ENCODE measurements at places on chromosomes 1 and 21. TPM values are rescaled to one million over a fixed set of nuclear protein-coding genes. Genes with fewer than 3 reads are reported as not detected.
A peak's percentile ranks its signal among the peaks of the same experiment; 100 is the strongest.

The FAM151A gene
- not detected for total RNA-seq

- no peak overlapping the region for H3K27ac ChIP-seq
- peaks cover 25% of the 10 kb centered on the region for H3K4me1 ChIP-seq
- H3K36me3 ChIP-seq: no peaks in the 10 kb centered on the region
Measured at GRCh38 chr1:225658041-225658440, 5.1 kb upstream of the ENAH start.

- H3K36me3 ChIP-seq: peaks cover 3% of the 10 kb centered on the region
- H3K27ac ChIP-seq: peak overlapping the region; percentile 2
- no peaks in the 10 kb centered on the region for H3K27me3 ChIP-seq
- DNase-seq: no peak
Measured at GRCh38 chr1:40847023-40847745, 15.0 kb downstream of the CITED4 start.

DNA sequence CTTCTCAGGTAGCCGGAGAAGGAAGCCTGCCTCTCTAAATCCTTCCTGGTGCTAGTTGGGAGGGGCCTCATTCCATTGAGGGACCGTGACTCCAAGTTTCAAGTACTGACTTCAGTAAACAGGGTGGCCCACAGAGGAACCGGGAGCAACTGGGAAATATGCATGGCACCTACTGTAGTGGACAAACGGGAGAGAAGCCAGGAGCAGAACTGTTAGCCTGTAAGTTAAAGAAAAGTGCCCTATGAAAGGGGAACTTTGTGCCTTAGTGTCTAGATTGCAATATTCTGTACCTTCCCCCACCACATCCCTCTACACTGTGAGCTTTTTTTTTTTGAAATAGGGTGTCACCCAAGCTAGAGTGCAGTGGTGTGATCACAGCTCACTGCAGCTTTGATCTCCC is 33.2 kb upstream of the KANK4 start:
- H3K27ac ChIP-seq: no peak overlapping the region
- DNase-seq: no peak
- H3K4me3 ChIP-seq: no peak overlapping the region
- H3K4me1 ChIP-seq: peaks cover 19% of the 10 kb centered on the region

DNA sequence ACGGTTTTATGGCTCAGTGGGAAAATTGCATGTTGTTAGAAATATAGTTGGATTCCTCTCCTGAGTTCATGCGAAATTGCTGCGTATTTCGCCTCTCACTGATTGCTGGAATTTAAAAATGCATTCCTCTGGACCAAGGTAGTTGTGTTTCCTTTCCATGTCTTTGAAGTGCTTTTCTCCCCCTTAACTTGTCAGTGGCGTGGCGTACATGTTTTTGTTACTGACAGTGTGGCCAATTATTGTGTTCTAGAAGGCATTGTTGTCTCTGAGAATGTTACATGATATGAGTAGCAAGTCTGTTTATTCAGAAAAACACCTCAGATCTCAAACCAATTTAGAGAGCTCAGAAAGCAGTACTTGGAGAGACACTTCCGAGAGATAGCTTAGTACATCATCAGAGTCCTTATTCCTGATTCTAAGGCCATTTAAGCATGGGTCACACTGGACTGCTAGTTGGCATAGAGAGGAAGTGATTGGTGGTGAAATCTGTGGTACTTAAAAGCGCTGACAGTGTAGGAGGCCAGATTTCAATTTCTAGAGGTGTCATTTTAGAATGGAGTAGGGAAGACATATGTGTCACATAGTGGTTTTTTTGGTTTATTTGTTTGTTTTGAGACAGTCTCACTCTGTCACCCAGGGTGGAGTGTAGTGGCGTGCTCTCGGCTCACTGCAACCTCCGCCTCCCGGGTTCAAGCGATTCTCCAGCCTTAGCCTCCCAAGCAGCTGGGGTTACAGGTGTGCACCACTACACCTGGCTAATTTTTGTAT is 184.4 kb downstream of the RYR2 start:
- no peak for DNase-seq
- H3K4me3 ChIP-seq: no peak overlapping the region
- no peak overlapping the region for H3K27ac ChIP-seq
- no peaks in the 10 kb centered on the region for H3K27me3 ChIP-seq
- H3K36me3 ChIP-seq: no peaks in the 10 kb centered on the region

GRCh38 chr1:206909161-206909882 is 12.1 kb downstream of the IL24 start:
- no peaks in the 10 kb centered on the region for H3K4me1 ChIP-seq
- peaks cover 92% of the 10 kb centered on the region for H3K27me3 ChIP-seq
- H3K36me3 ChIP-seq: no peaks in the 10 kb centered on the region
- H3K27ac ChIP-seq: no peak overlapping the region
- peak overlapping the region; percentile 41 for H3K4me3 ChIP-seq

DNA sequence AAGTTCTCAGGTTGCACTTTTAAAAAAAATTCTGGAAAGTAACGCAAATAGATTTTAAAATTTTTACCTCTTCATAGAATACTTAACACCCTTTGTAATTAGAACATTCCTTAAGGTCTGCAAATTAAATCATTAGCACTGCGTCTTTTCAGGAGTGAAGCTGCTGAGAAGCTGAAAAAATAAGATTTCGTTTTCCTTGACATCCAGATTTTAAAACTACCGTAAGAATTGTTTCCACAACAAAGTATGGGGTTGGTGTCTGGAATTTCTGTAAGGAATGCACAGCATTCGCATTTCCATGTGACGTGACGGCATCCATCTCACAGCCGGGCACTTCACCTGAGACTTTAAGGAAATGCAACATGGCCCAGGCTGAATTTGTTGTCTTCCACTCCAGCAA is 76.3 kb upstream of the COX20 start:
- no peak for DNase-seq
- no peak overlapping the region for H3K4me3 ChIP-seq
- H3K36me3 ChIP-seq: no peaks in the 10 kb centered on the region
- no peak overlapping the region for H3K27ac ChIP-seq

The JAM2 gene
- 29.7 TPM for total RNA-seq

DNA sequence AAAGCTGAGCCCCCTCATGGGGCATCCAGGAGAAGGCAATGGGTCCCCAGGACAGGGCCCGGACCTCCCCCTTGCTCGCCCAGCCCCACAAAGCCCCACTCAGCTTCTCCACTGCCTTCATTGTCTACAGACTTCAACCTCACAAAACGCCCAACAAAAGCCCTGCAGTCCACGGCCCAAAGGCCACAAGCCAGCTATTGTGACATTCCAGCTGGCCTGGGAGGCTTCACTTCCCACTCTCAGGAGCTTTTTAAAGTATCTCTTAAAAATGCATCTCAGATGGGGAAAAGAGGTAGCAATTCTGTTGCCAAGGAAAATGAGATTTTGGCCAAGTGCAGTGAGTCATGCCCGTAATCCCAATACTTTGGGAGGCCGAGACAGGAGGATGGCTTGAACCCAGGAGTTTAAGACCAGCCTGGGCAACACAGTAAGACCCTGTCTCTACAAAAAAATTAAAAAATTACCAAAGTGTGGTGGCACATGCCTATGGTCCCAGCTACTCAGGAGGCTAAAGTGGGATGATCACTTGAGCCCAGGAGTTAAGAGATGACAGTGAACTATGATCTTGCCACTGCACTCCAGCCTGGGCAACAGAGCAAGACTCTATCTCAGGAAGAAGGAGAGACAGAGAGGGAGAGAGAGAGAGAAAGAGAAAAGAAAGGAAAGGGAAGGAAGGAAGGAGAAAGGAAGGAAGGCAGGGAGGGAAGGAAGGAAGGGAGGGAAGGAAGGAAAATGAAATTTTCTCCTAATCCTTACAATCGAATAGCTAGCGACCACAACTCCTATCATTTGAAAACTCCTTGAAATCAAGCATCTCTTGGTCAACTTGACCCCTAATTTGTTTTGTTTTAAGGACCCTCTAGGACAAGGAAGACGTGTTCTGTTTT is 31.4 kb upstream of the TARDBP start:
- H3K27ac ChIP-seq: peak overlapping the region; percentile 95
- H3K36me3 ChIP-seq: no peaks in the 10 kb centered on the region
- peak overlapping the region; percentile 70 for H3K4me3 ChIP-seq
- peak; percentile 43 for DNase-seq
- H3K27me3 ChIP-seq: no peaks in the 10 kb centered on the region
- H3K4me1 ChIP-seq: peaks cover 56% of the 10 kb centered on the region

GRCh38 chr1:30423570-30423969 is 299.8 kb downstream of the MATN1 start:
- no peaks in the 10 kb centered on the region for H3K36me3 ChIP-seq
- H3K4me1 ChIP-seq: no peaks in the 10 kb centered on the region
- peaks cover 19% of the 10 kb centered on the region for H3K27me3 ChIP-seq
- no peak overlapping the region for H3K27ac ChIP-seq
- DNase-seq: no peak

The PCAT6 gene
- total RNA-seq: 4.5 TPM

The NMNAT2 gene
- 3.2 TPM for total RNA-seq

The SPRR4 gene
- total RNA-seq: not detected

The VHLL gene
- total RNA-seq: 0.77 TPM

DNA sequence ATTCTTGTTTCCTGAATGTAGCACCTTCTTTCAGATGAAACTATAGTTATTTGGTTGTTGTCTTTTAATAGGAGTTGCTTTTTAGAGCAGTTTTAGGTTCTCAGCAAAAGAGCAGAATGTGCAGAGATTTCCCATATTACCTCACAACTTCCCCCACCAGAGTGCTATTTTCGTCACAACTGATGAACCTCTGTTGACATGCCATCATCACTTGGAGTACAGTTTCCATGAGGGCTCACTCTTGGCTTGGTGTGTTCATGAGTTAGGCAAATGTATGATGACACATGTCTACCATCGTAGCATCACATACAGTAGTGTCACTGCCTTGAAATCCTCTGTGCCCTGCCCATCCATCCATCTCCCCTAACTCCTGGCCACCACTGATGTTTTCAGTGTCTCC is 3.7 kb downstream of the IBA57 start:
- peak overlapping the region; percentile 57 for H3K4me3 ChIP-seq
- H3K27me3 ChIP-seq: no peaks in the 10 kb centered on the region
- H3K27ac ChIP-seq: no peak overlapping the region
- no peaks in the 10 kb centered on the region for H3K36me3 ChIP-seq
- DNase-seq: no peak
- peaks cover 21% of the 10 kb centered on the region for H3K4me1 ChIP-seq

- H3K4me3 ChIP-seq: no peak overlapping the region
- no peaks in the 10 kb centered on the region for H3K36me3 ChIP-seq
- H3K27me3 ChIP-seq: peaks cover 41% of the 10 kb centered on the region
- H3K27ac ChIP-seq: no peak overlapping the region
- no peak for DNase-seq
- H3K4me1 ChIP-seq: peaks cover 18% of the 10 kb centered on the region
Measured at GRCh38 chr1:6440198-6441126, 15.9 kb downstream of the ESPN start.

DNA sequence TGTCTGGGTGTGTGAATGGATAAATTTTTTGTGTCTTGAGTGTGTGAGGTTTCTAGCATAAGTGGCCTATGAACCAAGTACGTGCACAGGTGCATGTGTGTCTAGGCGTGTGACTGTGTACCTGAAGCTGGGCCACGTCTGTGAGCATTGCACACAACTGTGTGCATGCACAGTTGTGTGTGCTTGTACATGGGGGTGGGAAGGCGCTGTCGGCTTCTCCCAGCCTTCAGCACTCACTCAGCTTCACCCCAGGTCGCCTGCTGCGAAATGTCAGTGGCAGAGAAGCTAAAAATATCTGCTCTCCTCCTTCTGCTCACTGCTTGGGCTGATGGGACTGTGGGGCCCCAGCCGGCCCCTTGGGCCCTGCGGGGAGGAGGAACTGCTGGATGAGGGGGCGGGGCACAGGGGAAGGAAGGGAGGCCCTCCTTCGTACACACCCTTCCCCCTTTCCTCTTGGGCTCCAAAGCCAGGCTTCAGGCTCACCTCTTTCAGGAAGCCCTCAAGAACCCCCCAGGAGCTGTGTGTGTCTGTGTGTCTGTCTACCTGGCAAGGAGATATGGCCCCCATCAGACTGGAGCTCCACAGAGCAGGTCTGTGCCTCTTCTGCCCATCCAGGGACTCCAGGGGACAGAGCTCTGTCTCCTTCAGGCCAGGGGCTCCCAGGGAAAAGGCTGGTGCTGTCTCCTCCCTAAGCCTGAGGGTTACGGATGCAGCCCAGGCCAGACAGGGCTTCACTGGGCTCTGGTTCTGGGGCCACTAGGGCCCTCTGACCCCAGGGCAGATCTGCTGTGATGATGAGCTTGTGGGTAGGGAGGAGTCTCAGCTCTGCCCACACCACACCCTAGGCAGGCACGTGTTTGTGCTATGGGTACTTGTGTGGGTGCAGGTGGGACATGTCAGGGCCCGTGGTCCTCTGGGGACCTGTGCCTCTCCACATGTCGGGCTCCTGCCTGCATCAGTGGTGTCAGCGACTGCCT is 35.6 kb upstream of the WASF2 start:
- peak overlapping the region; percentile 89 for H3K27ac ChIP-seq
- peaks cover 21% of the 10 kb centered on the region for H3K27me3 ChIP-seq
- H3K4me1 ChIP-seq: peaks cover 81% of the 10 kb centered on the region

GRCh38 chr21:44517175-44517899 is 22.7 kb downstream of the KRTAP10-1 start:
- no peaks in the 10 kb centered on the region for H3K4me1 ChIP-seq
- H3K27me3 ChIP-seq: no peaks in the 10 kb centered on the region
- no peak overlapping the region for H3K4me3 ChIP-seq
- no peaks in the 10 kb centered on the region for H3K36me3 ChIP-seq
- H3K27ac ChIP-seq: peak overlapping the region; percentile 83

DNA sequence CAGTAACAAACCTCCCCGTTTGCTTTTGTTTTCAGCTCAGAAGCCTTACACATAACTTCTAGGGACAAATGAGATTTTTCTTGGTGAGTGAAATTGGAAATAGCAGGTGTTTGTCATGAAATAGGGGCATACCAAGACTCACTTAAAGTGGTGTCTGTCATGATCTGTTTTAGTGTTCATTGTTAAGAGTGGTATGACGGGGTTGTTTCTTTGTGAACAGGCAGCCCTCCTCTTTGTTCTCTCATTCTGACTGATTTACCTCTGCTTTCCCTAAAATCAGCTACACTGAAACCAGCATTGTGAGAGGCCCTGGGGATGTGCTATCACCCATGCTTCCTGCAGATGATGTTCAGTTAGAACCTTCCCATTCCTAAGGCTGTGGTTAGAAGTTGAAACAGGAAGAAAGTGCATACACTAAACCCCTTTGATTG is 2.5 kb upstream of the ERO1B start:
- H3K27me3 ChIP-seq: peaks cover 56% of the 10 kb centered on the region
- no peak overlapping the region for H3K4me3 ChIP-seq
- H3K4me1 ChIP-seq: peaks cover 22% of the 10 kb centered on the region
- DNase-seq: no peak
- no peaks in the 10 kb centered on the region for H3K36me3 ChIP-seq
- no peak overlapping the region for H3K27ac ChIP-seq

GRCh38 chr1:80896781-80897356 is 903.9 kb upstream of the ADGRL2 start:
- peaks cover 57% of the 10 kb centered on the region for H3K4me1 ChIP-seq
- DNase-seq: no peak
- H3K27ac ChIP-seq: no peak overlapping the region
- no peaks in the 10 kb centered on the region for H3K36me3 ChIP-seq
- no peak overlapping the region for H3K4me3 ChIP-seq

DNA sequence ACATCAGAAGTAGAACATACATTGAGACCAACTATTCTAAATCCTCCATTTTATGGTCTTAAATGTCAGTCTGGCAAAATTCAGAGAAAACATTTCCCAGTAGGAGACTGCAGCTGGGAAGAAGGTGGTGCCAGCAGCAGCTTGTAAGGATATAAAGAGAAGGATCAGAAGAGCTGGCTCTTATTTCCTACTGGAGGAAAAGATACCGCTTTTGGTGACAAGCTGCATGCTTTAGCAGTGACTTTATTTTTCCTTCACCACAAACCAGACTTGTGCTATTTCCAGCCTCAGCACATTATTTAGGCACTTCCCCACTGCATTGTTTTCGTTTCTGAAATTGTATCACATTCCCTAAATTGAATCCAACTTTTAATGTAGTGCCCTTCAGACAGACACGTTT is 28.4 kb downstream of the RNF11 start:
- H3K27ac ChIP-seq: no peak overlapping the region
